Activated B cell treated with CpG ODN at 0.5 μM for 24 hours (primary cell): ENCODE measurements at places on chromosomes 16 and 17. TPM values are rescaled to one million over a fixed set of nuclear protein-coding genes. Genes with fewer than 3 reads are reported as not detected.

DNA sequence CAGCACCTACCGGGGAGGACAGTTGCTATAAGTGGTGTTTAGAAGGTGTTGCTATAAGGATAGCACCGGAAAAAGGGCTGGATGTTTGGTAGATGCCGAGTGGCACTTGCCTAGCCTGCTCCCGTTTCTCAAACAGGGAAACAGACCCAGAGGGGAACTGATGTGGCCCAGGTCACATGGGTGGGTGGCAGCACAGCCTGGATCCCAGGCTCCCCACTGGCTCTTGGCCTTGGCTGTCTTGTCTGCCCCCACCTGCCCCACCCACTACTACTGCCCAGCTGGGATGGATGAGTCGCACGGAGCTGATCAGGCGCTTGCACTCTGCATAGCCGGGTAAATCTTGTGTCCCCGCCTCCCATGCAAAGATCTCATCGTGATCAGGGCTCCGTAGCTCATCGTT, 7.2 kb downstream of the SMTNL2 start:
- DNase-seq, result no peak

DNA sequence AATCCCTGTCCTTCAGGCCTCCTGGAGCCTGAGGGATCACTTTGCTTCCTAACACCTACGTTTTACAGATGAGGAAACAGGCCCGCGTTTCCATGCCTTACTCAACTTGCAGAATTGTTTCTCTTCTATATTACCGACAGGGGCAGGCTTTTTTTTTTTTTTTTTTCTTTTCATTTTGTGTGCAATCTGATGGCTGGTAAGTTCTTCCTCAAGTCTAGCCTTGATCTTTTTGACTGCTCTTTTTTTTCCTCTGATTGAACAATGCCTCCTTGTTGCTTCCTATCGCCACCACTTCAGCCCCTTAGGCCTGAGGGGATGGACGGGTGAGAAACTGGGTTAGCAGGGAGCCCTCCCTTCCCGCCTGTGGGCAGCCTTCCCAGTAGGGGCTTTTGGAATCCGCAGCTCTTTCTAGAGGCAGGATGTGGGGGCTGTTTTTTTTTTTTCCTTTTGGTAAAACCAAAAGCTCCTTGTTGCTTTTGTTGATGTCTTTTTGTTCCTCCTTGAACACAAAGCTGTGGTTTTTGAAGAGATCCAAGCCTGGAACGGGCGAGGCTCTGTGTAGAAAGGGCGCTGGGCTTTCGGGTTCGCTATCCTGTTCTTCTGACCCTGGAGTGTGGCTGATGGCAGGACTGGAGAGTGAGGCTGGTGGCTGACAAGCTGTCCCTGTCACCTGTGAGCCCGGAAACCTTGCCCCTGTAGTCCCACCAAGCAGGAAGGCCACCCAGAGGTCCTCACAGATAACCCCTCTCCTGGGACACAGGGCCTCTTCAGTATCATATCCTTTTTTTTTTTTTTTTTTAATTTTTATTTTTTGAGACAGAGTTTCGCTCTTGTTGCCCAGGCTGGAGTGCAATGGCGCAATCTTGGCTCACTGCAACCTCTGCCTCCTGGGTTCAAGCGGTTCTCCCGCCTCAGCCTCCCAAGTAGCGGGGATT, 14.0 kb downstream of the LASP1 start:
- no peak for DNase-seq

DNA sequence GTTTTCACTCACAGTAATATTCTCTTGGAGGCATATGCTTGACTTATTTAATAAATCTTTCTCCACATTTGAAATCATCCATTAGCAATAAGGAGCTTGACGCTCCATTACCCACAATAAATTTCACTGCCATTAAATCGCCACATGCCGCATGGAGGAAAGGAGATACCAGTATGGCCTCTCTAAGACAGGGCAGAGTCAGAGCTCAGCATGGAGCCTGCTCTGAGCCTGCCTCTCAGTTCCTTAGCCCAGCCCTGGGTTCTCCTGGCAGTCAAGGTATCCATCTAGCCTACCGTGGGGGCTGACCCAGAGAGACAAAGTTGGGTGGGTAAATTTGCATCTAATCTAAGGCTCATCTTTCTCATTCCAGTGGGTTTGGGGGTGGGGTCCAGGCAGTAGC, 80.3 kb upstream of the CES5A start:
- no peak for DNase-seq

- no peak for DNase-seq
Observed at GRCh38 chr17:81656118-81656743, at the start of gene PDE6G. Gene PDE6G (minus strand): TSS chr17:81656542. CDS start chr17:81653305, 3,237 bp downstream.

GRCh38 chr17:69516911-69517310, 102.4 kb downstream of the MAP2K6 start:
- no peak for DNase-seq

DNA sequence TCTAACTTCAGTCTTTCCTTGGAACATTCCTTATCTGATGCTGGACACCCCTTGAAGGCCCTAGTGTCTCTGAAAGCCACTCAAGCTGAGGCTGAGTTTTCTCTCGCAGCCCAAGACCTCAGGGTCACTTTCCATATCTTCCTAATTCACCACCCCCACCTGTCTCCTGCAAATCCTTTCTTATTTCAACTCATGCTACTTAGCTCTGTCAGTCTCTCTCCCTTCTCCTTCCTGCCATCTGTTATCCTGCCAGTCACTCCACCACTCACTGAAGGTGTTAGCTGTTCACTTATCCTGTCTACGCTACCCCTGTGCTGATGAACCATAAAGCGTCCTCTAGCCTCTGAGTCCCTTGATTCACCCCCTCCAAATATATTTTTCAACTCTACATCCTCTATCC, 143.9 kb upstream of the SHISA6 start:
- DNase-seq, result no peak

GRCh38 chr17:40268141-40268712, 19.5 kb upstream of the CDC6 start:
- DNase-seq, result no peak

GRCh38 chr16:24009955-24010354, 174.2 kb downstream of the PRKCB start:
- no peak for DNase-seq

GRCh38 chr17:75730065-75730464, 8.8 kb downstream of the ITGB4 start:
- DNase-seq, result no peak

DNA sequence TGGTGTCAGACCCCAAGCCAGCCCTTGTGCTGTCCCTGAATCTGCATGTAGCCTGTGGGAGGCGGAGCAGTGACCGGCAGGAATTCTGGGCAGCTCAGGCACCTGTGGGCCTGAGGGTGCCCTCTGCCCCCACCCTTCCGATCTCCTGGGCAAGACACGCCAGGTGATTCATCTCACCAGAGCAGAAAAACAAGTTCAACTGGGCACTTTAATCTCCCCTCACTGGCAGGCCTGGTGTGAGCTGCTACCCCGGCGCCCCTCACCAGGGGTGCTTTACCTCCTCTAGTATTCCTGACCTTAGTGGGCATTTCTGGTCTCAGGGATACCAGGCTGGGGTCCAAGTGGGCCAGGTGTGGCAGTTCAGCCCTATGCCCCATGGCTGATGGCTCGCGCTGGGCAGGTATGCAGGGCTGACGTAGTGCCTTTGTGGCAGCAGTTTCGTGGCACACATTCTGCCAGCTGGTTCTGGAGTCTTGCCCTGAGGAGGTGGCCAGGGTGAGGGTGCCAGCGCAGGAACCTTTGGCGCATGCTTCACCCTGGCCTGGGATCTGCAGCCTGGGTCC, 6.0 kb downstream of the ERBB2 start:
- DNase-seq, result no peak

DNA sequence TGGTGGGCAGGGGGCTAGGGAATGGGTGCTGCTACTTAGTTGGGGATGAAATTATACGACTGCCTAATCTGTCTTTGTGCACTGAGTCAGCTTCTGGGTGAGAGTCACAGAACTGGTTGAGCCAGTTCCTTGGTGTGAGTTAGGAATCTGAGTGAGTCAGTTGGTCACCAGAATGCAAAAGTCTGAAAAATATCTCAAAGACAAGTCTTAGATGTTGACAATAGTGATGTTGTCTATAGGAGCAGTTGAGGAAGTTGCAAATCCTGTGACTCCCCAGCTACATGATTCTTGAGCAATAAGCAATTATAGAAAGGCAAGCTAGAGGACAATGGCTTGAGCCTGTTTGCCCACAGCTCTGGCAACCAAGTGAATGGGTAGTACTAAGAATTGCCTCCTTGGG, 399.2 kb downstream of the CNTNAP4 start:
- DNase-seq, result no peak

DNA sequence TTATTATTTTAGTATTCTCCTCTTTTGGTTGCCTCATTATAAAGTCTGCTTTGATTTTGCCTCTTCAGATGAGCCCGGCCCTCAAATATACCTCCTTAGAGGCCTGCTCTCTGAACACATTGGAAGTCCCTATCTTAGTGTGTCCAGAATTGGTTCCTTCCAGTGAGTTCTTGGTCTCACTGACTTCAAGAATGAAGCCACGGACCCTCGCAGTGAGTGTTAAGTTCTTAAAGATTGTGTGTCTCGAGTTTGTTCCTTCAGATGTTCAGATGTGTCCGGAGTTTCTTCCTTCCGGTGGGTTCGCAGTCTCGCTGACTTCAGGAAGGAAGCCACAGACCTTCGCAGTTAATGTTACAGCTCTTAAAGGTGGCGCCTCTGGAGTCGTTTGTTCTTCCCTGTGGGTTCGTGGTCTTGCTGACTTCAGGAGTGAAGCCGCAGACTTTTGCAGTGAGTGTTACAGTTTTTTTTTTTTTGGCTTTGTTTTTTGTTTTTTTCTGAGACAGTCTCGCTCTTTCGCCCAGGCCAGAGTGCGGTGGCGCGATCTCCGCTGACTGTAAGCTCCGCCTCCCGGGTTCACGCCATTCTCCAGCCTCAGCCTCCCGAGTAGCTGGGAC, 45.8 kb upstream of the NOS2 start:
- DNase-seq, result no peak

DNA sequence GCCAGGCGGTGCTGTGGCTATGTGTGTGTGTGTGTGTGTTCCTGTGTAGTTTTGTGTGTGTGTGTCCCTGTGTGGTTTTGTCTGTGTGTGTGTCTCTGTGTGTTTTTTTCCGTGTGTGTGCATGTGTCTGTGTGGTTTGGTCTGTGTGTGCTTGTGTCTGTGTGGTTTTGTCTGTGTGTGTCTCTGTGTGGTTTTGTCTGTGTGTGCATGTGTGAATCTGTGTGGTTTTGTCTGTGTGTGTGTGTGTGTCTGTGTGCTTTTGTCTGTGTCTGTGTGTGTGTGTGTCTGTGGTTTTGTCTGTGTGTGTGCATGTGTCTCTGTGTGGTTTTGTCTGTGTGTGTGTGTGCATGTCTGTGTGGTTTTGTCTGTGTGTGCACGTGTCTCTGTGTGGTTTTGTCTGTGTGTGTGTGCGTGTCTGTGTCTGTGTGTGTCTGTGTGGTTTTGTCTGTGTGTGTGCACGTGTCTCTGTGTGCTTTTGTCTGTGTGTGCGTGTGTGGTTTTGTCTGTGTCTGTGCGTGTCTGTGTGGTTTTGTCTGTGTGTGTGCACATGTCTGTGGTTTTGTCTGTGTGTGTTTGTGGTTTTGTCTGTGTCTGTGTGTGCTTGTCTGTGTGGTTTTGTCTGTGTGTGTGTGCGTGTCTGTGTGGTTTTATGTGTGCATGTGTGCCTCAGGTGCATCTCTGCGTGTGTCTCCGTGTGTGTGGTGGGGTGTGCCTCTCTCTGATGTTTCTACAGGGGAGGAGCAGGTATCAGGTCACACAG, 62.3 kb downstream of the ZDHHC7 start:
- DNase-seq, result no peak

DNA sequence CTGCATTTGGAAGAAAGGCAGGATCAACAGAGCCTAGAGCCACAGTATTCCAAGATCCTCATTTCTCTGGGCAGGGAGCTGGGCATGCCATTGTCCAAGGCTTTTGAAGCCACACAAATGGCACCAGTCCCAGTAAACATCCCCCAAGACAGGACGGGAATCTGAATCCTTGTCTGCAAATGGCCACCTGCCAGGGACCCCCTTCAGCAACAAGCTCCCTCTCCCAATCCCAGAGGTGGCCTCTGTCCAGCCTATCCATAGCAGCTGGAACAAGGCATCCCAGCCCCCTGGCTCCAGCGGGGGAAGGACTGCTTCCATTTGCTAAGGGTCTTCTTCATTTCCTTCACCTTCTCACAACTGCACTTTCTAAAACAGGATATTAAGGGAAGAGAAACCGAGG, 204.4 kb downstream of the C16orf78 start:
- no peak for DNase-seq

Gene CHRNE
- total RNA-seq, result 0.38 and 0.66 TPM in 2 replicates

Gene C16orf92
- total RNA-seq, result not detected in 2 replicates

Gene TAC4
- total RNA-seq, result not detected in 2 replicates

Gene OMG
- total RNA-seq, result 0.16 and 0.17 TPM in 2 replicates

Gene MT1M
- total RNA-seq, result not detected in 2 replicates

Gene PSMD3
- 115 and 127 TPM in 2 replicates for total RNA-seq

Gene TP53I13
- 65.1 and 71.2 TPM in 2 replicates for total RNA-seq
